ENCODE measurements at places on chromosomes 3 and 15.

DNA sequence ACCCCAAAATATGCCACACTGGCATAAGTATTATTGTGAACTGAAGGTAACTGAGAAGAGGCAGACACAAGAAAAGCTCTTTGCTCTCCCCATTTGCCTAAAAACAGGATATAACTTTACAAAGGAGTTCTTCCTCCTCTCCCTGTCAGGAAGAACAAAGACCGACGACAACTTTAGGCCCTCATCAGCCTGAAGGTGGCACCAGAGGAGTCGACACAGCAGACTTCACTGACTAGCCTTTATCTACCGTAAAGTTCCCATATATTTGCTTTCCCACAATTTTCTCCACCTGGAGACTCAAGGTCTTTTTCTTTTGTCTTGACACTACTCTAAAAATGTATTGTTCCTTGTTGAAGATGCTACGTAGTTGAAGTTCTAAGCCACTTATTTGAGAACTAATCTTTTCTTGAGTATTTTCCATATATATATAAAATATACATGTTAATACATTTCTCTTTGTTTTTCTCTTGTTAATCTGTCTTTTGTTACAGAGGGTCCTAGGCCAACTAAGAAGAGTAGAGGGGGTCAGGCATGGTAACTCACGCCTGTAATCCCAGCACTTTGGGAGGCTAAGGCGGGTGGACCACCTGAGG, 16.2 kb upstream of the XIRP1 start:
- peak; percentile 37 for DNase-seq

GRCh38 chr3:46926039-46926438, 48.5 kb downstream of the PTH1R start:
- no peak for DNase-seq

DNA sequence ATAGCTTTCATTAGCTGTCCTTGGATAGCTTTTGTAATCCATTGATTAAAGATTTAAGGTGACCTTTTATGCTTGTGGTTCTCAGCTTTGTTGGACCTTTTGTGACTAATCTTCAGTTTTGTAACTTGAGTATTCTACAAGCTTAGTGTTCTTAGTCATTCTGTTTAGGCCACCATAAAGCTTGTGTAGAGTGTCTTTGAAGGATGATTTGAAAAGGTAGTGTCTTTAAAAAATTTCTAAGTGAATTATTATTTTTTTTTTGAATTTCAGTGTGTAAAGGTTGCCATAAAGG, 7.5 kb downstream of the MORF4L1 start:
- DNase-seq: no peak

DNA sequence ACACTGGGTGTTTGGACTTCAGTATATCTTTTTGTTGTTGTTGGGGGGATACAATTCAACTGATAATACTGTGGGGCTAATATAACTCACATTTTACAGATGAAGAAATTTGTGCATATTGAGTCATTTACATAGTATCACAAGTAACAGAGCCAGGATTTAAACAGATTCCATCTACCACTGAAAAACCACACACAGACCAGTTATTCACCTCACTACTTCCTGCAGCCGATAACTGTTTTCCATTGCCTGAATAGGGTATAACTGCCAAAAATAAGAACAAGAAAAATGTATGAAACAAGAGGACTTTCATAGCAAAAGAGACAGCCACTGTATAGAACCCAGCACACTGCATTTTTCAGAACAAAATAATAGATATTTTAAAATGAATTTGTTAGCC, 215.8 kb upstream of the CNTN6 start:
- DNase-seq: no peak

DNA sequence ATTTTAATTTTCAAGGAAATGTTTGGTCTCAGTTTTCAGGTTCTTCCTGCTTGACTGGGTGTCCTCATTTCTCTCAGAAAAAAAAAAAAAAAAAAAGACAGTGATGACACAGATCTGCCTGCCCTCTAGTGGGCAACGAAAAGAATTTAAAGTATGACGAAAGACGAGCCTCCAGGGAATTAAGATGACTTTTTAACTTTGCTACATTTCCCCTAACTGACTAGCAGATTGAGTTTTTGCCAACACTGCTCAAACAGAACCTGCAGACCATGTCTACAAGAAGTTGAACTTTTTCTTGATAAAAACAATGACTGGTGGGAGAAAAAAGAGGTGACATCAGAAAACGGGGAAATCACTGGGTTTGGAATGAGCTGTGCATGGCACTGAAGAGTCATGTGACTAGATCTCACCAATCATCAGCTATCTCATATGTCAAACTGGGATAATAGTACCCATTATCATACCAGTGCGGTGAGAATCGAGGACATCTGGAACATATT, 40.8 kb downstream of the EOMES start:
- peak; percentile 80 for DNase-seq

DNA sequence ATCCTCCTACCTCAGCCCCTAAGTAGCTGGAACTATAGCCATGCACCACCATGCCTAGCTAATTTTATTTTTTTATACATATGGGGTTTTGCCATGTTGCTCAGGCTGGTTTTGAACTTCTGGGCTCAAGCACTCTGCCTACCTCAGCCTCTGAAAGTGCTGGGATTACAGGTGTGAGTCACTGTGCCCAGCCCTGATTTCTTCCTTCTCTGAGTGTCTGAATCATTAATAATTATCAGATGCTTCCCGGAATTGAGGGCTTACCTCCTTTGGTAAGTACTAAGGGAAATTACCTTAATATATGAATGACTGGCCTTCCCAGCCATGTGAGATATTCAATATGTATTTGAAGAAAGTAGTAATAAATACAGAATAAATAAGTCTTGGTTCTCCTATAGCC, 7.2 kb downstream of the CLPX start:
- peak; percentile 55 for DNase-seq

DNA sequence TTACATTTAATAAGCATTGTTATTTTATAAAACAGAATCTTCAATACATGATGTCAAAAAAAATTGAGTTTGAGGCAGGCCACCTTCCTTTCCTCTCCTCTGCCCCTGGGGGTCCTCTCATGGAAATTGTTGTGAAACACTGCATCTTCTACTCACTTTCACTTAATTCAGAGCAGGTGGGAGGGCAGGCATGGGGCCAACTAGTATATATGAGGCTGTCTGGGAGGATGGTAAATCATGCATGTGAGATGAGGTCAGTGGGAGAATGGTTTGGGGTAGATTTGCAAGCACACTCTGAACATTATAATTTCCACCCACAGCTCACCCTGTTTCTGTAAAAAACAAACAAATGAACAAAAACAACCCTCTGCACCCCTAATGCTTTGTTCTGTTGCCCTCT, 10.4 kb upstream of the CCDC14 start:
- no peak for DNase-seq

GRCh38 chr3:74739242-74739641, 124.8 kb upstream of the CNTN3 start:
- no peak for DNase-seq

DNA sequence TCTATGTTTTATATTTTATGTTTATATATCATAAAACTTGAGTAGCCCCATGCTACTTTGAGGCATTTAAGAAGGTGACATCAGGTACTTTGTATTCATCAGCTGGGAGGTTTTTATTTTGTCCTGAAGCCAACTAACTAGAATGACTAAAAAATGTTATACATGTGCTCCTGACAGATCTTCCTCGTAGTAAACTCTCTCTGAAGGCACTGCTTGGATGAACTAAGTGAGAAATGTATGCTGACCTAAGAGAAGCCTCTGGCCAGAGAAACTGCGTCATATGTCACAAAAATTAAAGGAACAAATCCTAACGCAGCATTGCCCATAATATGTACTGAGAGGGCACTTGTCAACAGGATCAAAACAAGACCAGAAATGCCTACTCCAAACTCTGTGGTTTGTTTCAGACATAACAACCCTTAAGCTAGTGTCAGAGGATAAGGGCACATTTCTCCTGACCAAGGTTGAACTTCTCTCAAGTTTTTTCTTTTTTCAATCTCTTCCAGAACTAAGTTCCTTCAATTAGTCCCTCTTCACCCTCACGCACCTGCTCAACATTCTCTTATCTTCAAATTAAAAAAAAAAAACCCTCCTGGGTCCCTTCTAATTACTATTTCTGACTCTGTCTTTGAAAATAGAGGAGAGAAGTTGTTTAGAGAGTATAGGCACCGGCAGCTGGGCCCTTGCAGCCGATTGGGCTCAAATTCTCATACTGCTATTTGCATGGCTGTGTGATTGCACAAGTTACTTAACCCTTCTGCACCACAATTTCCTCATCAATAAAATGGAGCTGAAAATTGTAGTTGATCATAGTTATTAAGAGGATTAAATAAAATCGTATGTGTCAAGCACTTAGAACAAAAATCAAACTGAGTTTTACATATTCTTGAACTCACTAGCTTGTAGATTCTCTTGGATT, 159.0 kb downstream of the FRMD5 start:
- no peak for DNase-seq

DNA sequence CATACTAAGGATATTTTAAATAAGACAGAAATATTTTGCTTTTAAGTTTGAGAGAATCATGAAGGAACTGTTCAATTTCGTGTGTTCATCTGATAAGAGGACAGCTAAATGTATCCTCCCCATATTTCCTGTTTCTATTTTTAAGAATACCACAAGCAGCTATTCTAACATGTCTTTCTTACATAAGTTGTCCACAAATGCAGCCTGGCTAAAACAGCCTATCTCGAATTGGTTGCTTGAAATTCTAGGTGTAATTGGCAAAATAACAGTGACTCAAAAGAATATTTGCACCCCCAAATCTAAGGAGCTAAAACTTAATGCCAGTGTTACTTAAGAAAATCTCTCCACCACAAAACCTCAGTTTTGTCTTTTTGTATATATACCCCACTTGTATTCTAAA, 35.0 kb downstream of the BTLA start:
- DNase-seq: no peak
